ENCODE measurements at places on chromosomes 11 and 22. TPM values are rescaled to one million over a fixed set of nuclear protein-coding genes. Genes with fewer than 3 reads are reported as not detected.

DNA sequence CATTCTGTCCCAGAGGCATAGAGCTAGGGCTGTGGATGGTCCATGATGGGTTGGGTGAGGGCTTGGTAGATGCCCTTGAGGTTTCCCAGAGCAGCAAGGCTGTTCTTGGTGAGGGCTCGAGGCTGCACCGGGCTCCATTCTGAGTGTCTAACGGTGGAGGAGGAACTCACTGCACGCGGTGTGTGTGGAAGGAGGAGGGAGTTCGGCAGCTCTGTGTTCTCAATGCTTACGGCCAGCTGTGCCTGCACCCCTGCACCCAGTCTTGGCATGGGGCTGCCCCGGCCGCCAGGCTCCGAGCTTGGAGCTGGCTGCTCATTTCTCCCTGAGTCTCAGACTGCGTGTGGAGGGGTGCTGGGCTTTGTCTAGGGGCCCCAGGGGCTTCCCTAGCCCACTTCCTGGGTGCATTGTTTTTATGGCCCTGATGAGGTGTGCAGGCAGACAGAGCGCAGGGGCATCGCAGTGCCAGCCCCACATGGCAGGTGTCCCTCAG, 1247.1 kb downstream of the BRD1 start:
- no peak for DNase-seq

DNA sequence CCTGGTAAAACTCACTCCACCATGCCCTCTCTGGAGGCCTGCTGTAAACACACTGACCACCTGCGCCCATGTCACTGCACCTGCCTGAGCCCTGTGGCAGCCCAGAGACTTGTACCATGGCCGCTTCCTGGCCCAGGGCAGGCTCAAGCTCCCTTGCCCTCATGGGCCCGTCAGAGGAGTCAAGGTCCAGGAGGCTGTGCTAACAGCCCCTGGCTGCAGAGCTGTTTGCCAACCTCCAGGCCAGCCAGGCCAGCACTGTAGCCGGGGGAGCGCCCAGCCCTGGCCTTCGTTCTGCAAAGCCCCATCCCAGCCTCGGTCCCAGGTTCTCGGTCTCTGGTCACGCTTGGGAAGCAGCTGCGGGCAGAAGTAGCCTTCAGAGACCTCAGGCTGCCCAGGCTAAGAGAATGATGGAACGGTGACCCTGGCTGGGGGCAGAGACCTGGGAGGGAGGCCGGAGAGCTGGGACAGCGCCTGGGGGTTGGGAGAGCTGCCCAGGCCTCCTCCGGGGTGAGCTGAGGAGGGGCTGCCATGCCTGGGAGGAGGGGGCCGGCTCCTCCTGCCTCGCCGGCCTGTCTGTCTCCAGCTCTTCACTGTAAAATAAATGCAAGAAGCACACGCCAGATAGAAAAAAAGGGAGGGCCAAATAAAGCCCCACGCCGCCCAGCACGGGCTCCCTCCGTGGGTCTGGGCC, 11.9 kb upstream of the TCF20 start:
- DNase-seq = no peak

Gene UFD1
- 71.1 TPM for total RNA-seq

Gene FAM181B
- not detected for total RNA-seq

- peak; percentile 71 for DNase-seq
These were observed 166.4 kb downstream of the KIRREL3 start for GRCh38 chr11:126834149-126834548.

Gene OR51B2
- total RNA-seq = not detected

- DNase-seq = no peak
These were observed 14.8 kb downstream of the LGALS12 start for GRCh38 chr11:63520606-63521170.

All from H4 (cell line).